NCI-H1436 (cell line): ENCODE measurements at places on chromosomes 5 and 9.

DNA sequence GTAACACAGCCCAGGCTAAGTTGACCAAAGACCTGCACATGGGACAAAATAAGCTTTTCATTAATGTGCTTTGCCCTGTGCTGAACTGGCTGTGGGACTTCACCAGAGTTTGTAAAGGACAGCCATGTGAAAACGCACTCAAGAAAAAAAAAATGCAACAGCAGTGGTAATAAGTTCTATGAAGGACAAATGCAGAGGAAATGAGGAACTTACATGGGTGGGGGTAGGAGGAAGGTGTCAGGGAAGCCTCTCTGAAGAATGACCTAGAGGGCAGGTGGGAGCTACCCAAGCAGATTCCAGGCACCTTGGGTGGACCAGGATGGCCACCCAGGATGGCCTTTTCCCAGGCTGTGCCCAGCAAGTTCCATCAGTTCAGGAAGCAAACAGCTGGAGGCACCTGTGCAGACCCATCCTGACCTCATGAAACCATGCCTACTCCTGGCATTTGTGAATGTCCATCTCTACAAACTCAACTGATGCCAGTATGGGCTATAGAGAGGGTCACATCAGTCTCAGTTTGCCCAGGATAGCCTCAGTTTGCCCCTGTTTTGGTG lies 6.7 kb upstream of the PHF2 start:
- DNase-seq: no peak

DNA sequence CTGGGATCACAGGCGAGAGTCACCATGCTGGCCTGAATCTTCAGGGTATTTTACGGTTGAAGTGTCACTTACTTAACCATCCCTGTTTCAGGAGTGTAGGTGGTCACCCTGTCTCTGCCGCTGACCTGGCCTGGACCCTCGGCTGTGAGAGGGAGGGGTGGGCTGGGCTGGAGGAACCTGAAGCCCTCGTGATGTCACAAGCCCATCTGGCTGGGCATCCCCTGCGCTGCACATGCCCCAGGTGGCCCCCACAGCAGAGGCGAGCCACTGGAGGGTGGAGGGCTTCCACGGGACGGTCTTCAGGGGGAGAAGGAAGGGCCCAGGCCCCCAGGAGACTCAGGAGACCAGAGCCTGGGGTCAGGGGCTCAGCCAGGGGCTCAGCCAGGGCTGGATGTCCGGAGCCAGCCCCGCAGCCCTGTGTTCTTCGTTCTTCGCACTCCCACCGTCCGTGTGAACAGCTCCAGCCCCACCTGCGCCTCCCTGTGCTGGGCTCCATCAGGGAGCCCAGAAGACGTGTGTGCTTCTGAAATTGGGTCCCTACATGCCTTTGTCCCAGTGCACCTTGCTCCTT lies 7.6 kb upstream of the AHRR start:
- DNase-seq: no peak

- peak; percentile 84 for DNase-seq
Measured at GRCh38 chr9:110048403-110048975, 159.5 kb downstream of the C9orf152 start.

DNA sequence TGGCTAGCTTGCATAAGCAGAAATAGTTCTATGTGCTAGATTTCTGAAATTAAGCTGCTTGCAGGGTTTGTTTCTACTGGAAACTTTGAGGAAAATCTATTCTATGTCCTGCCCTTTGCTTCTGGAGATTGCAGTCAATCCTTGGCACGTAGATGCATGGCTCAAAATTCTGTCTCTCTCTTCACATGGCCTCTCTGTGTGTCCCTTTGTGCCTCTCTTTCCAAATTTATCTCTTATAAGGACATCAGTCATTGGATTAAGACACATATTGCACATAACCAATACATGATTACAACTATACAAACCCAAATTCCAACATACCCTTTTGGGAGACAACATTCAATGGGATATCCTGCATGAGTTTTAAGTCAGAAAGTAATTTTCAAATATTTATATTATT lies 744.3 kb upstream of the CTNND2 start:
- no peak for DNase-seq

- DNase-seq: no peak
Measured at GRCh38 chr9:4815381-4815956, 22.7 kb downstream of the RCL1 start.

DNA sequence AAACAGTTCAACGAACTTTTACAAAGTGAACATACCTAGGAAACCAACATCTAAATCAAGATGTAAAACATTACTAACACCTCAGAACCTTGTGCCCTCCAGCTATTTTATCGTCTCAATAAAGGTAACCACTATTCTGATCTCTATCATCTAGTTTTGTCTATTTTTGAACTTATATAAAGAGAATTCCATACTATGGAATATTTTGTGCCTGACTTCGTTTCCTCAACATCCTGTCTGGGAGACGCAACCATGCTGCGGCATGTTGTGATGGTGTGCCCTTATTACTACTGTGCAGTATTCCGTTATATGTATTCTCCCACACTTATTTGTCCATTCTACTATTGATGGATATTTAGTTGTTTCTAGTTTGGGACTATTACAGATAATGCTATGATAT lies 99.2 kb downstream of the NR6A1 start:
- no peak for DNase-seq

- DNase-seq: peak; percentile 37
Measured at GRCh38 chr5:59125011-59125961, 542.4 kb downstream of the RAB3C start.

DNA sequence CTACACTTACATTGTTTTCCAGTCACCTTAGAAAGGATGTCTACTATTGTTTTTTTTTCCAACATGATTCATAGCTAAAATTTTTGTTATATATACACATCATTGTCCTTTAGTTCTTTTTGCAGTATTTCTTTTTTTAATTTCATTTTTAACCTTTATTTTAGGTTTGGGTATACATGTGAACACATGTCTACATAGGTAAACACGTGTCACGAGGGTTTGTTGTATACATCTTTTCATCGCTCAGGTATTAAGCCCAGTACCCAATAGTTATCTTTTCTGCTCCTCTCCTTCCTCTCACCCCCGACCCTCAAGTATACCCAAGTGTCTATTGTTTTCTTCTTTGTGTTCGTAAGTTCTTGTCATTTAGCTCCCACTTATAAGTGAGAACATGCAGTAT lies 19.0 kb downstream of the IFNA5 start:
- DNase-seq: no peak

- no peak for DNase-seq
Measured at GRCh38 chr5:150149618-150150017, 6.0 kb downstream of the PDGFRB start.

DNA sequence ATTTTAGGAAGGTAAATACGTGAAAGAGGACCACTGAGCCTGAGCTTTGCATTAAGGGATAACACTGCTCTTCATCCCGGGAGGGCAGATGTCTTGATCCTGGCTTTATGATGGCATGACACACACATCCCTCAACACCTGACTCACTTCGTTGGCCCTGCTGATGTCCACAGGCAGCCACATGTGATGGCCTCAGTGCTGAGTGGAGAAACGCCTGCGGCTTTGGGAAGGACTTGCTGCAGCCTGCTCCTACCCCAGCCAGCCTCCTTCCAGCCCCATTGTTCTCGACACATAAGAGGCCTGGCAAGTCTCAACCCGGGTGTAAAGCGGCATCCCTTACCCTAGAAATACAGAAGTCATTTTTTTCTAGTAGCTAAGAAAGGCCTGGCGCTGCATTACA lies 169.0 kb downstream of the SYK start:
- DNase-seq: no peak

DNA sequence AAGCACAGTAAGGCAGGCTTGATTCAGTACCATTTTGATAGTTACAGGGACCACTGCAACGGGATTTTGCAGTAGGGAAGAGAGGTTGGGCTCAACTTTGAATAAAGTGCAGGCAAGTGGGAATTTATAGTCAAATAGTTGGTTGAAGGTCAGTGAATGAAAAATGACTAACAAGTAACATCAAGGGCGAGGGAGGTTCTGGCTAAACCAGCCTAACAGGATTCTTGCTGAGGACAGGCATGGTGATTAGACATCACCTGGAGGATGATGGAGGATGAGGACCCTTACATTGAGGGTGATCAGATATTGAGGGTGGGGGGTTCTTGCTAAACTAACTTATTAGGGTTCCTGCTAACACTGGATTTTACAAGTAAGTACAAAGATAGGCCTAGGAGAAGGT lies 66.1 kb upstream of the SMC5 start:
- DNase-seq: no peak

DNA sequence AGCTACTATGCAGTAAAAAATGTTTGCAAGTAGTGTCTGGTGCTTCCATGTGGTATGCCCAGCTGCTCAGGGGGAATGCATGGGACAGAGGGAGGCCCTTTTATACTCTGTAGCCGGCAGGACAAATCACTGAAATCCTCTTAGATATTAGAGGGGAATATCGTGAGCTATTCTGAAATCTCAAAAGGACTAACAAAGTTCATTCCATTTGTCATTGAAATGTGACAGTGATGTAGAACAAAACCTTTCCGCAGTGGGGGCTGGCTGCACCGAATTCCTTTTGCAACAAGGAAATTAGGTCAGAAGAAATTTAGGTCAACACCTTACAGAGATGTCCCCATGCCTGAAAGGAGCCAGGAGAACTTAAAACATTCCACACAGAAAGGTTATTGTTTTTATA lies 72.4 kb upstream of the MEF2C start:
- no peak for DNase-seq

DNA sequence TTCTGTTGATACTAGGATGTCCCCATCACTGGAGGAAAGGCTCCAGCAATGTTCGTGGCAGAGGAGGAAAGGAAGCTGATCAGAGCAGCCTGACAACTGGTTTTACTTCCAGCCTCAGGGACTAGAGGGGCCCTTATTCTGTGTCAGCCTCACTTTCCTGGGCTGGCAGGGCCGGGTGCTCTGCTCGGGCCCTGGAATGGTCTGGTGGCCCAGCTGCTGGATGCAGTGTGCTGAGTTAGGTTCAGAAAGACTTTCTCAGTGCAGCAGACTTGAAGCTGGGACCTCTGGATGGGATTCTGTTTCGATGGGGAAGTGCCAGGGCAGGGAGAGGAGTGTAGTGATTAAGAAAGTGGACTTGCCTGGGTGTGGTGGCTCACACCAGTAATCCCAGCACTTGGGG lies 81.0 kb downstream of the MACROH2A1 start:
- DNase-seq: no peak

- no peak for DNase-seq
Measured at GRCh38 chr9:121282277-121283079, 14.5 kb downstream of the GSN start.

DNA sequence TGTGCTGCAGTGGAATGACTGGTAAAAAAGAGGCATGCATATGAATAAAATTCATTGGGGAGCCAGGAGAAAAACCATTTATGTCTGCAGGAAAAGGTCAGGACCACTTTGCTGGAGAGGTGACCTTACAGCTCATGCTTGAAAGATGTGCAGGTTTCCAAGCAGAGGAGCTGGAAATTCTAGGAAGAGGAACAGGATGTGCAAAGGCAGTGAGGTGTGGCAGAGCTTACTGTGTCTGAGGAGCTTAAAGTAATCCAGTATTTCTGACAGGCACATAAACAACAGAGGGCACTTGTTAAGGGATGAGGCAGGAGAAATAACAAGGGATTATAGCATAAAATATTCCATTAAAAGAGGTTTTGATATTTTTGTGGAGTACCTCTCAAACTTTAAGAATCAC lies 203.2 kb downstream of the CD180 start:
- DNase-seq: no peak

- no peak for DNase-seq
Measured at GRCh38 chr5:362978-363765, 41.7 kb downstream of the AHRR start.

DNA sequence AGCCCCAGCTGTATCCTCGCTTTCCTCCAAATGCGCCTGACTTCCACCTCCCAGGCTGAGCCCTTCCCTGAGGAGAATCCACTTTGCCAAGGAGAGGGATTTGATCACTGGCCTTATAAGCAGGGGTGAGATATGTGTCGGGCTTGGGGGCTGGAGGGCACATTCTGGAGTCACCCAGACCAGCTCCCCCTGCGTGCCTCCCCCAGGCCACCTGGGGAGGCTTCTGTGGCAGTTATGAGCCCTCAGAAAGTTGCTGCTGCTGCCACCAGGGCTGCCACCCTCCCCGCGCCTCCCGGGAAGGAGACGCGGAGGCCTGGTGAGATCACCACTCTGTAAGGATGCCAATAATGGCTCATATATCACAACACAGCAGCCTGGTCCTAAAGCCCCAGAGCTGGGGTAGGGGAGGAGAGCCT lies 211.5 kb downstream of the PAPPA start:
- no peak for DNase-seq
